ENCODE measurements at places on chromosomes 4 and X.

DNA sequence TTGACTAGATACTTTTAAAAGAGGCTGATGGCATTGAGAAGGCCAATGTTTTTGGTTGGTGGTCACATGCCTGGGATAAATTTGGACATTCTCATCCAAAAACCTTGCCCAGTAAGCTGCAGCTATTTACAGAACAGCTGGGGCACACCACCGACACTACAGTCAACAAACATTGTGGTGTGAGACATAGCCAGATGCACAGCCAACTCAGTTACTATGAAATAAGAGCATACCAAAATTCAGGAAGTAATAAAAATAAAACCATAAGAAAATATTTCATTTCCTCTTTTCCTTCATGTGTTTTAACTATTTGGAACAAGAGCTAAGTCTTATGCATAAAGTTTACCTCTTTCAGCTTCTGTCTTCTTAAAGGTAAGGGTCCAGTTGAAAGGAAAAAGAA lies 8.8 kb downstream of the PPM1K start:
- DNase-seq, result peak; percentile 46

GRCh38 chr4:95105983-95106382 lies 348.2 kb downstream of the BMPR1B start:
- DNase-seq, result no peak

- DNase-seq, result peak; percentile 16
These were observed 73.6 kb downstream of the DCK start for GRCh38 chr4:71066737-71067716.

DNA sequence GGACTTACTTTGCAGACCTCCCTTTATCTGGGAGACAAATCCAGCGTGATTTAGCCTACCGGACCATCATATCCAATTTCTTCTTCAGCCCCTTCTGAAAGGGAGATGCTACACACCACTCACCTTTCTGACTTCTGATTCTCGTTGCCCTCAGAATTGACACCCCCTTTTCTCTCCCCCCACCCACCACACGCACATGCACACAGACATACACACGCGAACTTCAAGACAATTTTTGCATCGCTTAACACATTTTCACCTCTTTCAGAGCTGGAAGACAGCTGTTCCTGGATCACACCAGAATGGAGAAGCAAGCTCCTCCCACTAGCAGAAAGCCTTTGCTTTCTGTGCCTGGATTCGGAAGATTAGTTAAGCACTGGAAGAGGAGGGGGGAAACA lies 1.0 kb upstream of the SNCA start:
- DNase-seq, result peak; percentile 72

DNA sequence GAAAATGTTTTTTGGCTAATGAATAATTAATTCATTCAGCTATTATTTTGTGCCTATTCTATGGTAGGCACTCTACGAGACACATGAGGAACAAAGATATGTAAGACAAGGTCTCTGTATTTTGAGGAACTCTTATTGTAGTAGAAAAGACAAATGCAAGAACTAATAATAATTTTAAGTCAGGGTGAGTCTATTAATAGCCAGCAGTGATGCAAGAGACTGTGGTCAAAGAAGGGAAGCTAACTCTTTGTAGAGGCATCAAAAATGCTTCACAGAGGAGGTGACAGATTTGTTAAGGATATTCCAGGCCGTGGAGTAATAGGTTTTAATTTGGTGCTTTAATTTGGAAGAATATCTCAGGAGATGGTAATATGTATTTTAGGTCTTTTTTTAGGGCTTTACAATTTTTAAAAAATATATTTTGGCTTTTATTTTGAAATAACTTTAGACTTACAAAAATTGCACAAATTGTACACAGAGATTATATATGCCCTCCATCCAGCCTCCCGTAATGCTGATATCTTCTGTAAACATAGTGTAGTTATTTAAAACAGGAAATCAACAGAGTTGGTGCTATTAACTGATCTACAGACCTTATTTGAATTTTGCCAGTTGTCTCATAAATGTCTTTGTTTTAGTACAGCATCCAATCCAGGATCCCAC lies 48.1 kb downstream of the DCLK2 start:
- no peak for DNase-seq

DNA sequence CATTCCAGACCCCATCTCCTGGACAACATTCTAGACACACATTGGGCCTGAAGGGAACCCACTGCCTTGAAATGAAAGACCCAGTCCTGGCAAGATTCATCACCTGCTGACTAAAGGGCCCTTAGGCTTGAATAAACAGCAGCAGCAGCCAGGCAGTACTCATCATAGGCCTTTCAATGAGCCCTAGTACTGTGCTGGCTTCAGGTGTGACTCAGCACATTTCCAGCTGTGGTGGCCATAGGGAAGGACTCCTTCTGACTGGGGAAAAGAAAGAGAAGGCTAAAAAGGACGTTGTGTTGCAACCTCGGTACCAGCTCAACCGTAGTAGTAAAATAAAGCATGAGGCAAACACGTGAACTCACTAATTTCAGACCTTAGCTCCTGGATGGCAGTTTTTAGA lies 344.0 kb downstream of the ACTRT1 start:
- DNase-seq, result peak; percentile 60

- DNase-seq, result no peak
These were observed 41.3 kb upstream of the GRPEL1 start for GRCh38 chr4:7109169-7109568.

Data from OCI-M1 (cell line).